IPS DF 6.9 (cell line): ENCODE measurements at places on chromosomes 4 and X.

- no peaks in the 10 kb centered on the region for H3K27me3 ChIP-seq
- H3K4me3 ChIP-seq, result no peak overlapping the region
- no peak for DNase-seq
- no peak overlapping the region for H3K27ac ChIP-seq
- H3K4me1 ChIP-seq, result no peaks in the 10 kb centered on the region
- H3K36me3 ChIP-seq, result no peaks in the 10 kb centered on the region
Observed at GRCh38 chrX:50168241-50168687, 32.5 kb downstream of the AKAP4 start.

DNA sequence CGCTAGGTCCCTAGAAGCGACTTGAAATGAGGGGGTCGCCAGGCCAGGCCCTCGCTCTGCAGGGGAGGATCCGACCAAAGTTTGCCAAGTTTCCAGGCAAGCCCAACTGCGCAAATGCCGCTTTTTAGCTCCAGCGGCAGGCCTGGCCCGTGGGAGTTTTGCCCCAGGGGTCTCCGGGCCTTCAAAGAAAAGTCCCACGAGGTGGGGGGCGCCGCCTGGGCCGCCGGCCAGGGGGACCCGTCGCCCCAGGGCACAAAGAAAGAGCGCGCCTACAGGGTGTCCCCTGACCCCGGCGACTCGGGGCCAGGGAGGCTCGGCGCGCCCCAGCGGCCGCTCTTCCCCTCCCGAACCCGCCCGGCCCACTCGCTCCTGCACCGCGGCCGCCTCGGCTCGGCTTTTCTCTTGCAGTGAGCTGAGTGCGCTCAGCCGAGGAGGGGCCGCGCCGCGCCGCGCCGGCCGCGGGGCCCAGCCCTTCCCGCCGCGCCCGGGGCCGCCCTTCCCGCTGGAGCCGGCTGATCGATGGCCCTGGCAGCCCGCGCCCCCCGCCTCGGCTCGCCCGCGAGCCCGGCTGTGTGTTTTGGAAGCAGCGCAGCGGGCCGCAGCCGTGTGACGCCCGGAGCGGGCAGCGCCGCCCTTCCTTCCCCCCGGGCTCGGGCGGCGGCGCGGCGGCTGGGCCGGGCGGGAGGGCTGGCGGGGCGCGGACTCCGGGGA, 754 bp upstream of the KLF3 start:
- H3K36me3 ChIP-seq, result no peaks in the 10 kb centered on the region
- no peak overlapping the region for H3K27ac ChIP-seq
- peak overlapping the region; percentile 64; the same call in 1 of the 2 replicates for H3K4me3 ChIP-seq
- H3K27me3 ChIP-seq, result peaks cover 5% of the 10 kb centered on the region; the same call in 1 of the 2 replicates
- no peaks in the 10 kb centered on the region; the same call in 1 of the 2 replicates for H3K4me1 ChIP-seq

- no peak overlapping the region for H3K27ac ChIP-seq
- H3K36me3 ChIP-seq, result no peaks in the 10 kb centered on the region
- no peaks in the 10 kb centered on the region for H3K27me3 ChIP-seq
Observed at GRCh38 chrX:132068405-132068804, 45.3 kb downstream of the STK26 start.

GRCh38 chr4:98661371-98662054, 3.1 kb upstream of the TSPAN5 start:
- no peaks in the 10 kb centered on the region for H3K36me3 ChIP-seq
- H3K27ac ChIP-seq, result no peak overlapping the region
- 0 out of 2 replicates have a peak, but pooled peaks cover 2% of the 10 kb centered on the region for H3K27me3 ChIP-seq
- peaks cover 4% of the 10 kb centered on the region; the same call in 1 of the 2 replicates for H3K4me1 ChIP-seq
- no peak for DNase-seq

GRCh38 chr4:17173300-17173699, 274.9 kb upstream of the LDB2 start:
- H3K4me3 ChIP-seq, result no peak overlapping the region
- H3K36me3 ChIP-seq, result no peaks in the 10 kb centered on the region
- H3K27me3 ChIP-seq, result no peaks in the 10 kb centered on the region
- H3K27ac ChIP-seq, result no peak overlapping the region
- peak; percentile 48 for DNase-seq
- peaks cover 1% of the 10 kb centered on the region; the same call in 1 of the 2 replicates for H3K4me1 ChIP-seq

GRCh38 chrX:130623518-130623917, 221.7 kb downstream of the RBMX2 start:
- H3K4me3 ChIP-seq, result no peak overlapping the region
- H3K36me3 ChIP-seq, result no peaks in the 10 kb centered on the region
- H3K4me1 ChIP-seq, result no peaks in the 10 kb centered on the region
- DNase-seq, result no peak
- no peaks in the 10 kb centered on the region for H3K27me3 ChIP-seq

DNA sequence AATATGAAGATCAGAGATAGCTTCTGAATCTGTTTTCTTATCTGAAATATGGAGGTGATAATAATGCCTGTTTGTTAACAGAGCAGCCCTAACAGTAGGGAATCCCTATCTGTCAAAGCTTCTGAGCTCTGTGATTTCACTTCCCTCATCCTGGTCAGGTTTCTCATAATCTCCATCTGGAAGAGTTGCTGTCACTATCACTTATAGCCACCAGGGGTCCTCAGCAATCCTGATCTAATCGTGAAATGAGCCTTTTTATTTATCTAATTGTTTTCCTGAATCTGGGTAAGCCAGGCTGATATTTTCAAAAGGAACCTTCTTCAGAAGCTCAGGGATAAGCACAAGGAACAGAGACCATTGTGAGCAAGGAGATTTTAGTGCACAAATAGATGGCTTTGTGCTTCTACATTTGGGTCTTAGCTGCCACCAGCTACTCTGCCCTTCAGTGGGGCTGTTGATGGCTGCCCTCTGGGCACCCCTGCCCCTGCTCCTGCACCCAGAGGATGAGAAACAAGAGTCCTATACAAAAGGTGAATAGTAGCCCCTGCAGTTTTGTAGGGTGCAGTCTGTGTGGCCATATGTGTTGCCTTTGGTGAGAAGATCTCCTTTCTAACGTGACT, 196.4 kb upstream of the RADX start:
- H3K27ac ChIP-seq, result no peak overlapping the region
- no peak overlapping the region for H3K4me3 ChIP-seq
- no peak for DNase-seq
